Osteoblast (primary cell): ENCODE measurements at places on chromosomes 7 and 10. TPM values are rescaled to one million over a fixed set of nuclear protein-coding genes. Genes with fewer than 3 reads are reported as not detected.

Gene PITRM1
- total RNA-seq: 89.8 and 92.8 TPM in 2 replicates

Gene TMEM270
- total RNA-seq: not detected in 2 replicates

Gene C10orf67
- total RNA-seq: not detected in 2 replicates

Gene HMX2
- not detected in 2 replicates for total RNA-seq

Gene NPM3
- 47.7 and 64.8 TPM in 2 replicates for total RNA-seq

Gene PLXDC2
- total RNA-seq: 63.3 and 86.9 TPM in 2 replicates

Gene TRIM74
- not detected in 2 replicates for total RNA-seq

Gene GPR158
- total RNA-seq: under 0.01 TPM in 2 replicates

Gene CALHM3
- not detected in 2 replicates for total RNA-seq

Gene CPA2
- not detected in 2 replicates for total RNA-seq

Gene SP8
- total RNA-seq: not detected in 2 replicates

Gene GPR85
- total RNA-seq: 7.2 and 10.3 TPM in 2 replicates

Gene NEUROG3
- not detected in 2 replicates for total RNA-seq

Gene NFKB2
- 17.7 and 20.3 TPM in 2 replicates for total RNA-seq

Gene SEMA3D
- total RNA-seq: 0.59 and 0.72 TPM in 2 replicates

Gene ASB13
- 14.8 and 16.2 TPM in 2 replicates for total RNA-seq

Gene OIT3
- total RNA-seq: under 0.01 TPM in 2 replicates

Gene SPRN
- total RNA-seq: under 0.01 TPM in 2 replicates

Gene TMEM213
- total RNA-seq: not detected in 2 replicates

Gene AOC1
- total RNA-seq: not detected in 2 replicates

Gene AUTS2
- total RNA-seq: 15.2 and 17.4 TPM in 2 replicates

Gene AFAP1L2
- 0.36 TPM in 1 of 2 replicates, not detected in the other for total RNA-seq

Gene PLEKHS1
- total RNA-seq: under 0.01 TPM in 1 of 2 replicates, not detected in the other

Gene GDF2
- not detected in 2 replicates for total RNA-seq

Gene OR2A1
- total RNA-seq: 0.29 and 0.36 TPM in 2 replicates

Gene GHRHR
- total RNA-seq: not detected in 2 replicates

Gene MMRN2
- total RNA-seq: 1.1 and 3.5 TPM in 2 replicates

Gene AOAH
- total RNA-seq: under 0.01 TPM in 1 of 2 replicates, not detected in the other
